ENCODE measurements at places on chromosomes 11 and 22.

DNA sequence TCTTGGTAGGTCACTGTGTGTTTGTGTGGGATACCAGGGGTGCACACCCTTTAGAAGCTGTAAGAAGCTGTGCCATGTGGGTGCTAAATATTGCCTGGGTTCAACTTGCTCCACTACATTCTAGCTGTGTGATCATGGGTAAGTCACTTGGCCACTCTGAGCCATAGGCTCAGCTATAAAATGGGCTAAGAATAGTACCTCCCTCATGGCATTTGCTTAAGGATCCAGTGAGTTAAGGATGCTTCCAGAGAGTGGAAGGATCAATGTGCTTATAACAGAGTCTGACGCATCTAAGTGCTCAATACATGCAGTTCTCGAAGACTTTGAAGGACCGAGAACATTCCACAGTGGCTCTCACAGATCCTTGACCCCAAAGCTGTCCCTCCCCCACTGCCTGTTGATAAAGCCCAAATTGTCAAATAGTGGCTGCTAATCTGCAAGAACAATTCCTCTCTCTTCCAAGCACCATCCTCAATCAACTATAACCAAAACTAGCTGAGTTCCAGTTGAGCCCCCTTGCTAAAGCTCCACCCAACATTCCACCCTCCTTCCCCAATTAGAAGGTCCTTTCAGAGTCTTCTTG, 13.2 kb upstream of the TMPRSS6 start:
- DNase-seq = no peak

DNA sequence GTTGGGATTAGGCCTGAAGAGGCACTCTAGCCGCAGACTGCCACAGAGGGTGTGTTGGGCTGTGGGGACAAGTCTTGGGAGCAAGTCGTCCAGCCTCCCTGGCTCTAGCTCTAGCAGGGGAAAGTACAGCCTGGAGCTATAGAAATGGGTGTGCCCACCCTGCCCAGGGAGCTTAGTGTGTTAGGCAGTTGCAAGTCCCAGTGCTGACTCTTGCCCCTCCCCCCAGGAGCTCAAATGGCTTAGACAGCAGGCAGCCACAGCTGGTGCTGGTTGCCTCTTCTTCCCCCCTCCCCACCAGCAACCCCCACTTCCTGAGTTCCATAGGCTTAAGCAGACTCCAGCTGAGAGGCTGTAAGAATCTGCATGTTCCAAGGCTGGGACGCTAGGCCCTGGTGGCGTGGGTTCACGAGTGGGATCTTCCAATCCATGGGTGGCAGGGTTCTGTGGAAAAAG, 61.2 kb downstream of the GUCY1A2 start:
- no peak for DNase-seq

DNA sequence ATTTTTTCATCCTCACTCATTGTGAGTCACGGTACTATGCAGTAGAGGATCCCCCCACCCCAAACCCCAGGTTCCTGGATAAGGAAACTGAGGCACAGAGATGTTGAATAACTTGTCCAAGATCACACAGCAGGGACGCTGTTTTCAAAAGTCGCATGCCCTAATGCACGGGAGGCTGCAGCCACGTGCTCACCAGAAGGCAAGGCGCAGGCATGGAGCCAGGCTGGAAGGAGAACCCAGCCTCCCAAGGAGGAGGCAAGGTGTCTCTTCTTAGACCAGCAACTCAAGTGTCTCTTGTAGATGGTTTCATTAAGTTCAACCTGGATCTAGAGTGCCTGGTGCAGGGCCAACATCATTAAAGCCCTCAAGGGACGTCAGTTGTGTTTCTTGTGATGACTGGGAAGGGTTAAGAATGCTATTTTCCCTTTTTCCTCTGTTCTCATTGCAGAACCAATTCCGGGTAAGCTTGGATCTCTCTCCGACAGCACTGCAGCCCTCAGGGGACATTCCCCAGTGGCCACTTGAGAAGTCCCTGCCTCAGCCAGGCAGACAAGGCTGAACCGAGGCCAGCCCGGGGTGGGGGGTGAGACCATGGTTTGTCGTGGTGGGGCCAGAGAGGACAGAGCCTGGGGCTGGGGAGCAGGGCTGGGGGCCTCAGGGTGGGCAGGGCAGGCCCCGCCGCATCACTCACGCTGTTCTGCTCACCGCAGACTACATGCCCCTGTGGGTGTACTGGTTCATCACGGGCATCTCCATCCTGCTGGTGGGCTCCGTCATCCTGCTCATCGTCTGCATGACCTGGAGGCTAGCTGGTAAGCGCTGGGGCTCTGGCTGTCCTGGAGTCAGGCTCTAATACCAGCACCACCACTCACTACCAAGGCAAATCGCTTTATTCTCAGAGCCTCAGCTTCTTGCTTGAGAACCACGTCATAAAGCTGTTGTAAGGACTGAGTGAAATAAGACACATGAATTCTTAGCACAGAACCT, 15.7 kb downstream of the TMEM121B start:
- DNase-seq = no peak

DNA sequence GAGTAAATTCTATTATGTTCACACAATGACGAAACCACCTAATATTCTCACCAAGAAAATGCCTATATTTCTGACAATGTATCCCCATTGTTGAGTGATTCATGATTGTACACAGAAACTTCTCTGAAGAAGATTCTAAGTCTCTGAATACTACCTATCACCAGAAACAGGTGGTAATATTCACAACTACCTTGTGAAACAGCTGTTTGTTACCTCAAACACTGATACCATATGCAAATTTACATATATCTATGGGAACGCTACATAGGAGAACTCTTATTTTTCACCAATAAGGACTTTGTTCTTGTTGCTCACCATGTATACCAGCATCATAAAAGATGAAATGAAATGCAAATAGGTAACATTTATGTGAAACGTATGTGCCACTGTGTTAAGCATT, 59.3 kb downstream of the PDGFD start:
- no peak for DNase-seq

DNA sequence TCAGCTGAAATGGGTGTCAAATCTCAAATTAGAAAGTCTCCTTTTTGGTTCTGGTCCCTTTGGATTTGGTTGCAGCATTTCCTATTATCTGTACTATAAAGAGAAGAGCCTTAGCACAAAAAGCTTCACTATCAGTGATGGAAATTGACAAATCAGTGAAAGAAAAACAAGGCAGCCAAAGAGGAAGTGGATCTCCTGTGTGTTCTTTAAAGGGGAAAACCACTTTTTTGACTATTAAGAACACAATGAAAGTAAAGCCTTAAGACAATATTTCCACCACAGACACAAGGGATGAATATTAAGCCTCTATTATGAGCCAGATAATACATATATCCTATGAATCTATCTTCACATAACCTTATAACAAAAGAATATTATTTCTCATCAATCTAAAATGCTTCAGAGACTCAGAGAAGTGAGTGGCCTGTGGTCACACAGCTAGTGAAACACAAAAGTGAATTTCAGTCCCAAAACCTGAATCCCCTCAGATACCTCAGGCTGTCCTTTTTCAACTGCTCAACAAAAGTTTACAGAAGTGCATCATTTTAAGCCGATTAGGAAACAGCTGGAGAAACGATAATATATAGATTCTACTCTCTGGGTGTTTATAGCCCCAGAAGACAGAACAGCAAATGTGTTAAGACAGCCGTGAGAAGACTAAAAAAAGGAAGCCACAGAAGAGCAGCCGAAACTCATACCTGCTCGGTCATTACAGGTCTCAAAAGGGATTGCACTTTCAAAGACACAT, 24.4 kb upstream of the FSHB start:
- no peak for DNase-seq

DNA sequence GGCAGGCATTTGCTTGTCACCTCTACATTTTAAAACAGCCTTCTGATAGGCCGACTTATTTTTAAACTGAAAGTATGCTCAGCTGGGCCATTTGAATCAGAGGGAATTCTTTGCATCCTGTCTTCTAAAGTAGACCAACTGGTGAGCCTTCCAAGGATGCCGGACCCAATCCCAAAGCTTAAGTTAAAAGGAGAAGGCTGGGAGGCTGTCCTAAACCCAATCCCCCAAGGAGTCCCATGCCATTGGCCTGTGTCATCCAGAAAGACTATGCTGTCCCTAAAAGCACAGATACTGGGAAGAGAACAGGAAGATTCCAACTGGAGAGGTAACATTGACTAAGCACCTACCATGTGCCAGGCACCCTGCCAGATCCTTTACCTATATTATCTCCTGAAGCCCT, 18.0 kb downstream of the TENM4 start:
- no peak for DNase-seq

GRCh38 chr22:38215156-38216038, 13.6 kb downstream of the MAFF start:
- peak; percentile 34 for DNase-seq

DNA sequence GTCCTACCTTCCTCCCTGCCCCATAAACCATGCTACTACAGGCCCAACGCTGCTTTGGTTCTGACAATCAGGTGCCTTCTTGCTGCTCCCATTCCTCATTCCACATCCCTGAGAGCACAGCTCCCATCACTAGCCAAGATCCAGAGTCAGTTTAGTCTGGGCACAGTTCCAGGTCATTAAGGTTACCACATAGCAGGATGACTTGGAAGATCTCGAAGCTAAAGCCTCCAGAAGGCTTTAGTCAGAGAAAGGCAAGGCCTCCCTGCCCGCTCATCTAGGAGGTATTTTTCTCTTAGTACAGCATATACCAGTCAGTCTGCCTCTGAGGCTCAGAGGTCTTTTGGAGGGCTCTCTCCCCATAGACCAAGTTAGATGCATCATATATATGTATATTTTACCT, 30.3 kb downstream of the TRIM66 start:
- DNase-seq = no peak

GRCh38 chr22:44933666-44934453, 75.9 kb downstream of the PHF21B start:
- no peak for DNase-seq

Data from Peyer's patch (tissue), 4 donors.